Muscle of leg (tissue), 16 donors: ENCODE measurements at places on chromosomes 1 and 21.

GRCh38 chr1:230084408-230085177, 17.6 kb downstream of the GALNT2 start:
- H3K27ac ChIP-seq, result no peak overlapping the region
- H3K36me3 ChIP-seq, result peaks cover 2% of the 10 kb centered on the region
- peaks cover 25% of the 10 kb centered on the region for H3K4me1 ChIP-seq
- no peak for DNase-seq
- H3K27me3 ChIP-seq, result no peaks in the 10 kb centered on the region

GRCh38 chr21:38945545-38946245, 140.0 kb downstream of the ETS2 start:
- DNase-seq, result no peak
- no peaks in the 10 kb centered on the region for H3K4me1 ChIP-seq
- H3K36me3 ChIP-seq, result no peaks in the 10 kb centered on the region
- no peak overlapping the region for H3K27ac ChIP-seq

- no peak overlapping the region for H3K27ac ChIP-seq
- H3K4me1 ChIP-seq, result no peaks in the 10 kb centered on the region
- H3K36me3 ChIP-seq, result no peaks in the 10 kb centered on the region
- H3K27me3 ChIP-seq, result peaks cover 2% of the 10 kb centered on the region
- no peak for DNase-seq
Observed at GRCh38 chr21:35861661-35862060, 198.7 kb downstream of the SETD4 start.

DNA sequence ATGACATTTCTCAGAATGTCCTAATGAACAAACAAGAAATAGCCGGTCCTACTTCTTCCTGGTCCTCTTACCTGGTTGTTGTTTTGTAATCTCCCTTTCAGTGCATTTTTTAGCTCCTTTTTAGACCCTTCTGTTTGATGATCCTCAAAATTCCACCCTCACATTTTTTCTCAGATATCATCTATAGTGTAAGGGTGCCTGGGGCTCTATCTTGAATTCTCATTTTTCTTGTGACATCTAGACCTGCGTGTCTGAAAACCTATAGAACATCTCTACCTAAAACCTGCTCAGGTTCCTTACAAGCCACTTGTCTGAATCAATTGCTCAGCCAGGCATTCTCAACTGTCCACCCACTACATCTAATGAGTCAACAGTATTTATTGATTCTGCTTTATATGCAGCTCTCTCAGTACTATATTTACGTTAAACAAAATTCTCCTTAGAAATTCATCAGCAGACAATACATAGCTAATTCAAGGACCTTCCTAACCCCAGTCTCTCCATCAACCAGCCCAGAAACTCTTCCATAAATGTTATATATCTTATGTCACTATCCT, 36.5 kb upstream of the USH2A start:
- no peak overlapping the region for H3K4me3 ChIP-seq
- H3K27me3 ChIP-seq, result no peaks in the 10 kb centered on the region
- no peaks in the 10 kb centered on the region for H3K36me3 ChIP-seq
- H3K4me1 ChIP-seq, result no peaks in the 10 kb centered on the region

- no peaks in the 10 kb centered on the region for H3K27me3 ChIP-seq
- peaks cover 2% of the 10 kb centered on the region for H3K4me1 ChIP-seq
- no peak overlapping the region for H3K4me3 ChIP-seq
- no peak for DNase-seq
- H3K27ac ChIP-seq, result no peak overlapping the region
Observed at GRCh38 chr1:213423605-213424004, 372.6 kb downstream of the RPS6KC1 start.
